ENCODE measurements at places on chromosomes 12 and 14.
A peak's percentile ranks its signal among the peaks of the same experiment; 100 is the strongest.

DNA sequence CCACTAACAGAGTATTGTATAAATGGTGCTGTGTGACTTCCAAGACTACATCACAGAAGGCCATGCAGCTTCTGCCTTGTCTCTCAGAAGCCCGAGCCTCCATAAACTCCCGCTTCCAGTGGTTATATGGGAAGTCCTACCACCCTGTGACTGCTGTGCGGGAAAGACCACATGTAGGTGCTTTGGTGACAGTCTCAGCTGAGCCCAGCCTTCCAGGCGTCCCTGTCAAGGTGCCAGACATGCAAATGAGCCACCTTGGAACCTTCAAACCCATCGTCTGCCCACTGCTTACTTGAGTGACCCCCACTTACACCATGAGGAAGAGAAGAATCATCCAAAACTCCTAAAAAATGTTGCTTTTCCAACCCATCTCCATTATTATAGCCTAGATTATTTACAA, 123.0 kb downstream of the SLC38A1 start:
- DNase-seq = no peak

DNA sequence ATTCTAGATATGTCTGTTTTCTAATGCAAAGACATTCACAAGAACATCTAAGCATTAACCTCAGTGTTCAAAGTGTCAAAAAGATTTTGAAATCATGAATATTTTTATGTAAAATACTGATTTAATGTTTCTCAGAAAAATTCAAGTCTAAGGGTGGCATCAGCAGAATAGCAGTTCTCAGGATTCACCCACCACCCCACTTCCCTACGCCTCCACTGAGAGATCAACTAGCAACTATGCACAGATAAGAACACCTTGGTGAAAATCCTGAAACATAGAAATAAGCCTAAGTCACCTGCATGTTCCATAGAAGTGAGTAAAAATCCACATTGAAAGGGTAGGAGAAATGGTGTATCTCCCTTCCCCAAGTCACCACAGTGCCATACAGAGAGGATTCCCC, 40.9 kb upstream of the RHOJ start:
- no peak for DNase-seq

DNA sequence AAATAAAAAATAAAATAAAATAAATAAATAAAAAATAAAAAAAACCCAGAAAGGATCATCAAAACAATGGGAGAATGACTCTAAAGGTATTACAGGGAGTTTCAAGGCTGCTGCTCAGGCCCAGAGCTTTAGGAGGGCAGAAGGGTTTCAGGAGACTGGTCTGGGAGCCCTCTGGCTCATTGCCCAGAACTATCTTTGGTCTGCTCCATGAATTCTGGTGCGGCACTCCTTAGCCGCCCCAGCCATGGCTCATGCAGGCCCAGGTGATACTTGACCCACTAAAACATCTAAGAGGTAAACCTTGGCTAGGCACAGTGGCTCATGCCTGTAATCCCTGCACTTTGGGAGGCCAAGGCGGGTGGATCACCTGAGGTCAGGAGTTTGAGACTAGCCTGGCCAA, 14.7 kb upstream of the TMED10 start:
- no peak for DNase-seq

DNA sequence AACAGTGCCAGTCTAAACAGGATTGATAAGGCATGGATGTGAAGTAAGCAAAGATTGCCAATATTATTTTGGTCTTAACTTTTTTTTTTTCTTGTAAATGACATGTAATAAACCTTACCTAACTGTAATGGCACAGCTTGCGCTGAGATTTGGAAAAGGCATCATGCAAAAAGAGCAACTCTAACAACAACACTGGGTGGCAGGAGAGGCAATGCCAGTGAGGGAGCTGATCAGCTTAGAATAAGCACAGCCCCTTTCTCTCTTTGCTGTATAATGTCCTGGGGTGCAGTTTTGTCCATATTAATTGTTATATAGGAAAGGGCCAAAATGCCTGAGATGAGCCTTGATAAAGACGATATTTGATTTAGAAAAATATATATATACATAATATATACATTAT, 1589.7 kb upstream of the FLRT2 start:
- DNase-seq = no peak

DNA sequence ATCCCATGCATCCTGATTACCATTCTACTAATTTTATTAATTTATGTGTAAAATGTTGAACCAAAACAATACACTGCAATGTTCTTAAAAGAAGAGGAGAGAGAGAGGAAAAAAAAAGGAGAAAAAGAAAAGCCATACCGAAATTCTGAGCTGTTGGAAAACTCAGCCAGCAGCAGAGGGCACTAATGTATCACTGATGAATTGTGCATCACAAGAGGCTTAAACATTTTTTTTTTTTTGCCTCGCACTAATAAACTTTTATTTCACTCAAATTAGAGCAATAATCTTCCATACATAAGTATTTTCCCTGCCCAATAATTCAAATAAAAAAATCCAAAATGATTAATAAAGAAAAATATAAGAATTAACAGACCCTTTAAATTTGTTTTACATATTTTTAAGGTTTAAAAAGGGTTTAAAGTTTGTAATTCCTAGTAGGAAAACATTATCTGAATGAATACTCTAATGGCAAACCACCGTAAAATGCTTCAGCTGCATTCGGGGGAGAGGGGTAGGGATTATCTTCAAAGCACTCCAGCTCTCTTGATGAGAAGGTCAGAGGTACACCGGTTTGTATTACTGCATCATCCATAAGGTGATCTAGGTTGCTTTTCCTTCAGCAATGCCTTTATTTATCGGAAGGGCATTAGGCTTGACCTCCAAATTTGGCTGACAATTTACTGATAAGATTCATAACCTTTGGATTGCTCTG, 41.9 kb downstream of the ATP23 start:
- peak; percentile 13 for DNase-seq

DNA sequence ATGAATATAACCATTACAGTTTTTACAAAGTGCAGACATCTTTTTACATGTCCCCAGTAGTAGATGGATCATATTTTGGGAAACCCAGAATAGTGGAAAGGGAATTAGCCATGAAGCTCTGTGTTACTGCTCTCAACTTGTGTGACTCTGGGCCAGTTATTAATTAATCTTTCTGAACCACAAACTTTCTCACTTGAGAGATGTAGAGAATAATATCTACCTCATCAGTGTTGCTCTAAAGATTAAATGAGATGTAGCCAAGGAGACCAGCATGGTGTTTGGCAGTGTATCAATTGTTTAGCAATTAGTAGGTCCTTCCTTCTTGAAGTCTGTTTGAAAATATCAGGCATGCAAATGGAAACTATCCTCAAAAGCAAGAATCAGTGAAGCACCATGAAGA, 169.2 kb downstream of the TMTC2 start:
- DNase-seq = no peak
